ENCODE measurements at places on chromosomes 12 and 14.

DNA sequence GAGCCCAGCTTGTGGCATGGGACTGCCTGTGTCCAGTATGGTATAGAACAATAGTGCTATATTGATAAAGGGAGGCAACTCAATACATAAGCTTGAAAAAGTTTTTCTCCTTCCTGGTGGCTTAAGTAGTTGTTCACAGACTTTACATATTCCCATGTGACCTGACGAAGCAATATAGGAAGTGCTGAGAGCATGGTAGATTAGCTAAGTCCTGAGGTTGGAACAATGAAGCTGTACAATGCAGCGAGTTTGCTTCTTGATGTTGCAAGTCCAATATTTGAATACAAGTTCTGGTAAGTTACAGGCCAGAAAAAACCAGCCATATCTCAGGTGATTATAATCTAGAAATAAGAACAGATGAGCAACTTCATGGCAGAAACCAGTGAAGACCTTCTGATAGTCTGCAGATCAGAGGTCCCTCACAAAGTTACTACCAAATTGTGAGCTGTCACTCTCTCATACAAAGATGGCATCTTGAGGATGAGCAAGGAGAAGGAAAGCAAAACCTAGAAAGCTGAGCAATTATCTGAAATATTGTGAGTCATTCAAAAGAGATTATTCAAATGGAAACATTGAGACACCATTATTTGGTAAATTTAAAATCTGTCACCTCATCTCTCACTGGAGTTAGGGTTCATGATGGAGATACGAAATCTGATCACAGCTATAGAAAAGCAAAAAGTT, 72.9 kb upstream of the BTG1 start:
- no peak for DNase-seq

GRCh38 chr14:94625353-94625635, 13.1 kb downstream of the SERPINA3 start:
- no peak for DNase-seq

DNA sequence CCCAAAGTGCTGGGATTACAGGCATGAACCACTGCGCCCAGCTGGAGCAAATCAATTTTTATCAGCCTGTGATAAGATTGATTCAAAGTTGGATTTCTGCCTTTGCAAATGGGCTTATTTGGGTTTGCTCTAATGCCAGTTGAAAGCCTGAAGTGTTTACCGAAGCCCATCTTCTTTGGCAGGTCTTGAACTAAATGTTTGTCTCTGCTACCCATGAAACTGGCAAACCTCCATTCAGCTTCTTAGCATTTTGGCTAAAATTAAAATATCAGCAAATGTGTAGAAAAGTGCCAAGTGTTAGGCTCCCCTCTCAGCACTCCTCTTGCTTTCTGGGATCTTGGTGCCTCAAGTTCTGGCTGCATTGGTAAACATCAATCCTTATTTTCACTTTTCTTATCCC, 61.5 kb downstream of the MGAT4C start:
- DNase-seq = no peak

- no peak for DNase-seq
These were observed 61.7 kb upstream of the PTPRR start for GRCh38 chr12:70982286-70982685.

GRCh38 chr12:126558219-126558618, 1493.0 kb downstream of the AACS start:
- DNase-seq = no peak

- peak; percentile 56 for DNase-seq
These were observed 49.0 kb downstream of the KCTD10 start for GRCh38 chr12:109428037-109428629.

GRCh38 chr12:57888409-57889157, 42.1 kb upstream of the CTDSP2 start:
- DNase-seq = no peak

GRCh38 chr14:62409626-62410300, 635.5 kb downstream of the KCNH5 start:
- no peak for DNase-seq

GRCh38 chr14:103745424-103745823, 29.8 kb downstream of the ZFYVE21 start:
- DNase-seq = no peak

DNA sequence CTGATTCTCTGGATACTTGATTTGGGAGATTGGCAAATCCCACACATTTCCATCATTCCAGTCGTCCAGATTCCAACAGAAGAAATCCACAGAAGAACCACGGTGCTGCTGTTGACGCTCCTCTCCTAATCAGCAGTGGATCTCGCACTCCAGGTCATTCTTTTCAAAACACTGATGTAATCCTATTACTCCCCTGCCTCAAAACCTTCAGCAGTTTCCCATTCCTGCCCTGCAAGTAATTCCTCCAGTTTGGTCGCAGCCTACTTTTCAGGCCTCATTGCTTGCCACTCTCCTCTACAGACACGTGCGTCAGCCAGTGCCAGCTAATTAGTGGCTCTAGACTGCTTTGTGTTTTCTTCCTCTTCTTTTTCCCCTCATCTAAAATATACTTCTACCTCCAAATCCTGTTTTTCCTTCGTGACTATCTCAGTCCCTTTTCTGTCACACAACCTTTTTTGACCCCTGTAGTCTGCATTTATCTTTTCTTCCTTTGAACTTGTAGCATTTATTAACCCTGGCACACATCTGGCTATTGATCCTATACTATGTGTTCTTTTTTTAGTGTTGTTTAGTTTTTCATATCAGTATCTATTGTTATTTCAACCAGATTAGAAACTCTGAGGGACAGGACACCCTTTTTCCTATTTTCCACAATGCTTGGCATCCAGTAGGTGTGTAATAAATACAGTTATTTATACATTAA, 36.8 kb downstream of the PRORP start:
- DNase-seq = no peak

- no peak for DNase-seq
These were observed 120.6 kb upstream of the CDKN3 start for GRCh38 chr14:54275997-54276725.

DNA sequence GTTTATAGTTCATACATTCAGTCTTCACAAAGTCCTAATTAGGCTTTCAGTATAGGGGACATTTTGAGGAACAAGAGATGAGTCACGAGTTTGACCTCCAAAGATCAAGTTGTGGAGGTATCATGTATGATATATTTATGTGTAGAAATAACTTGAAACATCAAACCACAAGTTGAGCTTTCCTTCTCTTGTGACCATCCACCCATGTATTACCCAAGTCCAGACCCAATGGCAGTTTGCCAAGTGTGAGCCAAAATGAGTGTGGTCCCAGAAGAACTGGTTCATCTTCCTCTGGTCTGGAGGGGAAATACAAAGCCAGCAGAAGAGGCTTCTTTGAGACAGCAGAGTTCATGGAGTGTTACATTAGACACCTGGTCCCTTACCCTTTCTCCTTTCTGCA, 104.9 kb downstream of the ATP23 start:
- DNase-seq = no peak

DNA sequence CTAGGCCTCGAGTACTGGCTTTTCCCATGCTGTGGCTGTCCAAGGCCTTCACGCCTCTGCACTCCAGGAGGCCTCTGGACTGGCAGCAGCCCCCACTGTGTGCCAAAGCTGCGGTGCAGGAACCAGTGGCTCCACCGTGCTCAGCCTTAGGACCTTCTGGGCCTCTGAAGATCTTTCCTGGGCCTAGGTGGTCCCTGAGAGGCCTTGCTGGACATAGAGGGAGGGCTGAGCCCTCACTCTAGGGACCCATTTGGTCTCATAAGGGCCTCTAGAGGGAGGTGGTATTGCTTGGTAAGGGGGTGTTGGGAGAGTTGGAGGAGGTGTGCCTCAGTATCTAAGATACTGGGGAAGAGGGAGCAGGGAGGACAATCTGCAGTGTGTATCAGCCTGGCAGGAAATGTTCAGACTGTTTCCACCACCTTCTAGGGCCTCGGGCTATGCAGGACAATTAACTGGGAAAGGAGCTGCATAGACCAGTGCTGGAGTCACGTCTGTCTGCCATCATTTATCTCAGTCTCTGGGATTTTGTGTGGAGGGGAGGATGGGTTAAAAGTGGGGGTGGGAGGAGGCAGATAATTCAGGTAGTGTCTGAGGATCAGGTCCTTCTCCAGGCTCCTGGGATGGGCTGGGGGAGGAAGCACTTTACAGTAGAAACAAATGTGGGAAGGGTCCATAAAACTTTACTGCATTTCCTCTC, 2.9 kb downstream of the HOXC5 start:
- DNase-seq = no peak

DNA sequence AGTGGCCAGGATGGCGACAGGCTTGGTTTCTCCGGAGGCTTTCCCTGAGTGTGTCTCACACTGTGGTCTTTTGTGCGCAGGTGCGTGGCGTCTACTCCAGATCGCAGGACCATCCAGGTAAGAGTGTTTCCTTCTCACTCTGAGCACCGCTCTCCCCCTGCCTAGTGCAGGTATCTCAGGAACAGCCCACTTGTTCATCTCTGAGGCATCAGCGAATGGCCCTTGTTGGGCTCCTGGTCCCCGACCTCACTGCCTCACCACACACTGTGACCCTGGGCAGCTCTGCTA, 781 bp downstream of the ADGRD1 start:
- DNase-seq = no peak

DNA sequence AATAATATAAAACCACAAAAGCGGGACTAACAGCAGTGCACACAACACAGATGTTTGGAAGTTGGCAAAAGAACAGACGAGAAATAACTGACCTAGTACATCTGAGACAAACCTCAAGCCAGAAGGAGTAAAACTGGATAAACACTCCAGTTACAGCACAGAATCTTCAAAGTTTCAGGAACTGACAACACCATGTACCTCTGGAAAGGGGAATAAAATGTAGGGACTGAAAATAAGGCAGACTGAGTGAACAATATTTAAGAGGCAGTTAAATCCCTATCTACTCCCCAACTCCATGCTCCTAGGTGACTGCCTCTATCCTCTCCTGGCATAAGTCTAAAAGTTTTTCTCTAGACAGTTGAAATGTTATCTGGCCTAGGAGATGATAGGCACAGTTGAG, 57.9 kb downstream of the ZFYVE21 start:
- no peak for DNase-seq

- DNase-seq = no peak
These were observed 406.9 kb upstream of the CLEC14A start for GRCh38 chr14:38662781-38663180.

GRCh38 chr12:117439531-117440001, 78.1 kb upstream of the NOS1 start:
- DNase-seq = no peak

DNA sequence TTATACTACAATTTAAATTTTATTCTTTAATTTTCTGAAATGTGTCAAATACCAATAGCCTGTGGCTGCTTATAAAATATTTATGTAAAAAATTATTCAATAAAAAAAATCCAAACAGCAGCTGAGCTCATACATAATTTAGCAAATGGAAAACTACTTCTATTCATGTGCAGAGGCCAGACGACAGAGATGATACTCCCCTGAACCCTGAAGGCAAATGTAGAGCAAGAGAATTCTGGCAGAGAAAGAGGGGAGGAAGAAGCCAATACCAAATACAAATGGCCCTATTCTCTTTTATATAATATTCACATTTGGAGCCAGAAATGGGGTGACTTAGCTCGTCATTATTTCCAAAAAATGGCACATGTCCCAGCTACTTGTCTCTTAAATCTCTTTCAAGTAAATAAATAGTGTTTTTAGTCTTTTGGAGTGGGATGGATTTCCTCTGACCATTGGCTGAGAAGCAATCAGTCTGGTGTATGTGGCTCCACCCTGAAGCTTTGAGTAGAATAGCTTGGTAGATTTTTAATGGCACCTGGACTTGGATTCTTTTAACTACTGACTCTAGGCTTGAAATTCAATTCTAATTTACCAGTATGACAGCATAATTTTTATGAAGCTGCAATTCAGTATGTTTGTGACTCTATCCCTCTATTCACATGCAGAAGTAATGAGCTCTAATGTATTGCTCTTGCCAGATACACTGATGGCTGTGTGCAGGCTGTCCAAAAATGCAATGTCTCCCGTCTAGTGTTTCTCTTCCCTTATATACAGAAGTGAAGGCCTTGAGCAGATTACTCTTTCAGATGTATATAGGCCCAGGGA, 113.4 kb upstream of the SCAF11 start:
- no peak for DNase-seq

GRCh38 chr14:74531467-74531866, 37.9 kb downstream of the ISCA2 start:
- DNase-seq = no peak

DNA sequence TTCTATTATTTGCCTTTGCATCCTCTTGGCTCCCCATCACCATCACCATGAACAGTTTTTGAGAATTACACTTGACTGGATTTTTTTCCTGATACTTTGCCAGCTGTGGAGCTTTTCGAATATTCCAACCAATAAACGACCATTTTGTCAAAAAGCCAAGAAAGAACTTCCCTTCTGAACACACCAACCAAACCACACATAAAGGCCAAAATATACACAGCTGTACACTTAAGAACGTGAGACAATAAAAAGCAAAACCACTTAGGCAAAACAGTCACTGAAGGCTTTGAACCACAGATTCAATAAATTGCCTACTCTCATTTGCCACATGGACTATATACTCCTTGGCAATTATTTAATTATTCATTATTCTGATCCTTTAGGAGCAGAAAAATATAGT, 1.1 kb downstream of the C14orf93 start:
- DNase-seq = no peak

GRCh38 chr14:29126361-29126760, 359.8 kb downstream of the FOXG1 start:
- DNase-seq = no peak

DNA sequence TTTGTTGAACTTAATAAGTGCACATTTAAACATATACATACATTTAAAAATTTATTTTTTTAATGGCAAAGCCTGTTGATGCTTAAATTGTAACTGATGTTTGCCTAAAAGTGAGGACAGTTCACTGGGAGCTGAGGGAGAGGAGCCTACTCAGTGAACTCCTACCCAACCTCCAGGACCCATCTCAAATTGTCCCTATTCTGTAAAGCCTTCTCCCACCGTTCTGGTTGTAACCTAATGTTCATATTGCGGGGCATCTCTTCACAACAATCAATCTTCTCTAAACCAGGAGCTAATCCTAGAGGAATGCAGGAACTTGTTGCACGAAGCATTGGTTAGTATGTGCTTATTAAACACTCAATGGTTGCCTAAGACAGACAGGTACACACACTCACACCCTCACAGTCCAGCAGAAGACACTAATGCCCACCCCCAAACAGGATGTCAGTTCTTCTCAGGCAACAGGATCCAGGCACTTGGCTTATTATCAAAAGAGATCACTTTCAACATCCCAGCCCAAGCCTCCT, 1.8 kb downstream of the CLMN start:
- DNase-seq = no peak

DNA sequence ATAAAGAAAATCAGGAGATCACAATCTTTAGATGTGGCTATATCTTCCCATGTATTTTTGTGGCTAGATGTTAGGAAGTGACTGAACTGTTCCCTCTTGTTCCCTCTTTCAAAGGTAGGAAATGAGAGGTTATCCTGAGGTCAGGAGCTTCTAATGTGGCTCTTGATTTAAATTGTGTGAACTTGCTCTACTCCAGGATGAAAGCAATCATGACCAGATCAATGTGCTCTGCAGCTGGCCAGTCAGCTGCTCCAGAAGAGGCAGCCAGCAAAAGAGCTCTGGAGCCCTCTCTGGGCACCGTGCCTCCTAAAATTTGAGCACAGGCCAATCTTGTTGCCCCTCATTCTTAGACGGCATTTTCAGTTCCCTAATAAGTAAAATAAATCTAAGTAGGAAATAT, 32.0 kb downstream of the CDK17 start:
- no peak for DNase-seq

DNA sequence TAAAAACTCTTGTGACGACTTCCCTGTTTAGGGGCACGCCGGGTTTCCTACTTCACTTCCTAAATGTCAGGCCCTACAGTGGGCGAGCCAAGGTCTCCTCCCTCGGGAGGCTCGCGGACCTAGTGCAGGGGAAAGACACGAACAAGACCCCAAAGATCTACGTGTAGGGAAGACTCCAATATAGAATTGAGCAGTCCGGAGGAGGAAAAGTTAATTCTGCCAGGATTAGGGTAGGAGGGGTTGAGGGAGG, 564 bp downstream of the ATXN3 start:
- DNase-seq = no peak
